D341Med (cell line): ENCODE measurements at places on chromosomes 6 and 20.
A peak's percentile ranks its signal among the peaks of the same experiment; 100 is the strongest.

DNA sequence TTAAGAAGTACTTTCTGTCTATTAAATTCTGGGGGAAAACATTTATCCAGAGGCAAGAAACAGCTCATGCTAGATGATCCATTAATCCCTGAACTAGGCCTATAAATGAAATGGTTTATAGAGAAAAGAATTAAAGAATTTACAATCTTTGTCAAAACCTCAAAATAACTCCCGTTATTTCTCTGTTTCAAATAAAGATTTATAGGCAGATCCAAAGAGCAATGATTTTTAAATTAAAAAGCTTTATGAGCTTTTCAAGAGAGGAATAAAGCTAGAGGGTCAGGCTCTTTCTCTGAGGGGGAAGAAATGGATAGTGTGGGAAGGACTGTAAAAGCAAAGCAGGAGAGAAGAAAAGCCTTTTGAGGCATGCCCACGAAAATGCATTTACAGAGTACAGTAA, 82.5 kb upstream of the OGFRL1 start:
- DNase-seq = no peak

DNA sequence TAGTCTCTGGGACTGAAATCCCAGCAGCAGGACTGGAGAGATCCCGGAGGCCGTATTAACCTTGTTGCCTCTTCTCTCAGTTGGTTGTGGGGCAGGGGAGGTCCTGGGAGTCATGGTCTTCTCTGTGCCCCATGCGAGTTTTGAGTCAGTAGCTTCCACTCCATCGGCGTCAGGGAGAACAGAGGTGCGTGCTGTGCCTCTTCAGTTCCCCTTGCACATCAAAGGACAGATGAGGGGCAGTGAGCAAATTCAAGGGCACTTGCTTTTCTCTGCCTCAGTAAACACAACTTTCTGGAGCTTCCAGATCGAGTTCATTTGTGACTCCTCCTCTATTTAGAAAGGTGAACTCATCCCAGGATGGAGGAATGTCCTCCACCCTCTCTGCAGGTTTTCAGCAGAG, 48.6 kb downstream of the MOCS1 start:
- DNase-seq = no peak

DNA sequence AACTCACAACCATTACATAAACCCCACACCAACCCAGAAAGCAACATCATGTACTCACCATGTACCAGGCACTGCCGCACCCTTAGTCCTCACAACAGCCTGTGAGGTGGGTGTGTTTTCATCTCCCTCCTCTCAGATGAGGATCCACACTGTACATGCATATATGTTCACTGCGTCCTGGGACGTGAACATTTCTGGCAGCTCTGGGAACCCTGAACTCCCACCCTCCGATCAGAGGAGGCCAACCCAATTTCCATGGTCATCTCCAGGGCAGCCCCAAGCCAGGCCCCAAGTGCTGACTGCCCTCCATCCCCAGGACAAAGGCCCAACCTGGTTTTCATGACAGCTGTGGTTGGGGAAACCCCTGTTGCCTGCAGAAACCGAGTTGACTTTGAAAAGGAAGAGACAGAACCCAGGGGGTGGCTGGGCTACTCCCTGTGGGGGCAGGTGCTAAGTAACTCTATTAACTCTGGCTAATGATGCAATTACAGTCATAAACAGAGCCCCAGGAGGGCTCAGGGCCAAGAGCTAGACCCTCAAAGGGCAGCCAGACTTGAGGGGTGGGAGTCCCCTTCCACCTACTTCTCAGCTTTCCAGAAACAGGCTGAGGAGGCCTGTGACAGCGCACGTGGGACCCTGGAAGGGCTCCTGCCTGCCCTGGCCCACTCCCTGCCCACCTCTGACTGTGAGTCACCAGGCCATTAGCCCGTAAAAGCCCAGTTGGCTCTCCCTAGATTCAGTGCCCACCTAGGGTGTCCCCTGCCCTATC, 2.6 kb downstream of the TFEB start:
- no peak for DNase-seq

DNA sequence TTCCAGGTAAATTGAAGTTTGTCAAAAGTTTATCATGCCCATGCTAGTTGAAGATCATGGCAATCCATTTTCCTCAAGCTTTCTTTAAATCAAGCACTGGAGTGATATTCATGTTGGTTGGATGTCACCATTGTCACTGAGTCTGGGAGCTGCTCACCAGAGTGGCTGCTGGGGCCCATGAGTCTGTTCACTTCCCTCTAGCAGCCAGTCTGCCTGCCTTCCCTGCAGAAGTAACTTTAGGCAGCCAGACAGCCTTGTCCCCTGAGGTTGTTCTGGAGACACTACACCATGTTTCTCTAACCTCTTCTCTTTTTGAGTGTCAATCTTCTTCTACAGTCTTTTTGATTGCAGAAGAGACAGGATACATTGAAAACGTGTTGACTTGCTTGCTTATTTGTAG, 5.5 kb downstream of the SIRT5 start:
- no peak for DNase-seq

GRCh38 chr6:118537574-118537973, 10.5 kb upstream of the PLN start:
- no peak for DNase-seq

DNA sequence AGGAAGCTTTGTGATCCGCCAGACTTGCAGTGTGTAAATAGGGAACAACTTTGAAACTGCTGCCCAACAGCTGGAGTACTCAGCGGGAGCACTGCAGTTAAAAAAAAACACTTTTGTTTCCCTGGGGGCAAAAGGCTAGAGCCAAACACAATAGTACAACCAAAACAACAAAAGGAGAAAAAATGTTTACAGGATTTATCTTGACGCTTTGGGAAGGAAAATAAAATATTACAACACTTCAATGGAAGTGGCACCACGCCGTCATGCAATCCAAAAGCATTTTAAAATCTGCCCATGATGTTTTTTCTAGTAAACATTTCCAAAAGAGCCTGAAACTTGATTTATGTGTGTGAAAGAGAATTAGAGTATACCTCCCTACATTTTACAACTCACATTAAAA, 26.0 kb downstream of the PTPRK start:
- DNase-seq = no peak

- DNase-seq = no peak
Measured at GRCh38 chr6:168834042-168834587, 393.1 kb downstream of the SMOC2 start.

DNA sequence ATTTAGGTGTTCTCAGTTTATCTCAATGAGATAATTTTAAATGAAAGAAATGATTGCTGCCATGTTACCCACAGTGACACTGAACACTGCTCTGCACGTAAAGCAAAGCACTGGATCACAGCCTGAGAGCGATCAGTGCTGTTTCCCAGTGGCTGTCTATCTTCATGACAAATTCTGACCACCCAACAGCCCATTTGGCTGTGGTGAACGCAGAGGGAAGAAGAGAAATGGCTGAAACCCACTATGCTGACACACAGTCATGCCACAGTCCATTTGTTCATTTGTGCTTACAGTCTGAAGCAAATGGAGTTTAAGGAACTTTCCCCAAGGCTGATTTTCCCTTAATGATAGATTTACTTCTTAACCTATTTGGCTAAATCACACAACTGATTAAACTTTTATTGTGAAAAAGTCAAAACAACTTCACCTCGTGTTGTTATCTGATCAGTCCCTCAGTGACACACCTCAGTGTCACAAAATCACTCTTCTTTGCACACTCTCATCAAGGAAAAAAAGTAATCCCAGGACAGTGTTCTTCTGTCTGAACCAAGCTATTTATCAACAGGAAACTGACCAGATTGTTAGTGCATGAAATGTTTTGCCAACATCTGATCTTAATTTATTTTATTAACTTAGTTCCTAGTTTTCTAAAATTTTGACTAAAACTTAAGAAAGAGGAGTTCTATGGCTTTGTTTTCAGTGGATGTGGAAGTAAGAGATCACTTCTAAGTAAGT, 225.1 kb downstream of the TBX18 start:
- DNase-seq = no peak

DNA sequence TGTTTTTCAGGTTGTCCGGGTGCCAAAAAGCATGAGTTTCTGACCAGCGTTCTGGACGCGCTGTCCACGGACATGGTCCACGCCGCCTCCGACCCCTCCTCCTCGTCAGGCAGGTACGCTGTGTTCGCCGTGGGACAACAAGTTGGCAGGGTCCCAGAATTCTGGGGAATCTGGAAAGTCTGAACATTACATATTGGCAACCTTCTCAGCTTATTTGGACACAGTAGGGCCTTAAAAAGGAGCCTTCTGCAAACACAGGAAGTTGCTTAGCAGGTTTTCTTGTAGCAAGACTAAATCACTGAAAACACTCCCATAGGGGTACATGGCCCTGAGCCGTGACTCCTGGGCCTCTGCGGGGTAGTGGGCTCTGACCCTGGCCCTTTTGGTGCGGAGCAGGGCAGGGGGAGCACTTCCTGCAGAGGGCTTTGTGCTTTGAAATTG, 209.7 kb downstream of the SMOC2 start:
- no peak for DNase-seq

- DNase-seq = no peak
Measured at GRCh38 chr20:25280051-25280573, 32.2 kb downstream of the PYGB start.

GRCh38 chr6:134734312-134734869, 215.5 kb downstream of the ALDH8A1 start:
- DNase-seq = peak; percentile 66

- no peak for DNase-seq
Measured at GRCh38 chr20:38002422-38002821, 30.8 kb downstream of the TTI1 start.

- DNase-seq = no peak
Measured at GRCh38 chr6:125203395-125203794, 49.8 kb downstream of the TPD52L1 start.

- no peak for DNase-seq
Measured at GRCh38 chr20:47487175-47487917, 14.3 kb upstream of the NCOA3 start.
